Activated naive CD4-positive, alpha-beta T cell (primary cell): ENCODE measurements at places on chromosomes 1 and 21.
A peak's percentile ranks its signal among the peaks of the same experiment; 100 is the strongest.

GRCh38 chr21:31838586-31839355 lies 34.0 kb upstream of the HUNK start:
- DNase-seq, result no peak

- DNase-seq, result no peak
Observed at GRCh38 chr1:207388721-207389120, 65.4 kb upstream of the CR2 start.

DNA sequence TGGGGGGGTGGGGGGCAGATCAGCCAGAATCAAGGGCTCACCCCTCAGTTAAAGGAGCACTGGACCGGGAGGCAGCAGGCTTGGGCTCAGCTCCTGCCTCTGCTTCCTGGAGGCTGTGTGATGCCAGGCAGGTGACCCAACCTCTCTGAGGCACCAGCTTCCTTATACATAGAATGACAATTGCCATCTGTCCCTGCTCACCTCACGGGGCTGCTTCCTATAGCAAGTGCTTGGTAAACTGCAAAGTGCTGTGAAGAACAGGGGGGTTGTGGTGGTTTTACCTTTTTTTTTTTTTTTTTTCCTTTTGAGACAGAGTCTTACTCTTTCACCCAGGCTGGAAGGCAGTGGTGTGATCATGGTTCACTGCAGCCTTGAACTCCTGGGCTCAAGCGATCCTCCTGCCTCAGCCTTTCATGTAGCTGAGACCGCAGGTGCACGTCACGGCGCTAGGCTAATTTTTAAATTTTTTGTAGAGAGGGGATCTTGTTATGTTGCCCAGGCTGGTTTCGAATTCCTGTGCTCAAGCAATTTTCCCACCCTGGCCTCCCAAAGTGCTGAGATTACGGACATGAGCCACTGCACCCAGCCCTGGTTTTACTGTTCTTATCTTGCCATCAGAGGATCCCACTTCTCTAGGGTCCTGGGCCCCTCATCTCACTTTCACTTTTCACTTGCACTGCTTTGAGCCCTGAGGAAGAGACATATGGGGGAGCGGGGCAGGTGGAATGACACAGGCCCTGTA lies 11.6 kb downstream of the KCNQ4 start:
- DNase-seq, result no peak

- DNase-seq, result no peak
Observed at GRCh38 chr1:32501865-32502264, 37.0 kb downstream of the ZBTB8B start.

- no peak for DNase-seq
Observed at GRCh38 chr1:222926566-222926965, 111.7 kb downstream of the DISP1 start.

DNA sequence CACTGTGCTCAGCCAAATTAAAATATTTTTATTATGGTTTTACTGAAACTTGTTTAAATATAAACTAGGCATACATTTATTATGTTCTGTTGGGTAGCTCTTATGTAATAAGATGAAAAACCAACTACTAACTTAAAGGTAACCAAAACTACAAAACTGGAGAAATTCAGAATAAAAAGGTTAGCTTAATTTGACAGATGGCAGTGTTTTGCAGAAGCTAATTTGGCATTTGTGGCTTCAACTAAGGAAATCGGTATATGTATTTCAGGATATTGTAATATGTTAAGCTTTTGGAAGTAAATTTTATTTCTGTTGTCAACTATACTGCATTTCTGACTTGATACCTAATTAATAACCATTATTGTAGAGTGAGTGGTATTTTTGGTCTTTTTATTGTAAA lies 18.8 kb downstream of the USP25 start:
- DNase-seq, result no peak

- no peak for DNase-seq
Observed at GRCh38 chr1:113760102-113761080, 1.1 kb upstream of the PHTF1 start.

GRCh38 chr1:67383999-67384638 lies 46.1 kb downstream of the SERBP1 start:
- DNase-seq, result no peak

DNA sequence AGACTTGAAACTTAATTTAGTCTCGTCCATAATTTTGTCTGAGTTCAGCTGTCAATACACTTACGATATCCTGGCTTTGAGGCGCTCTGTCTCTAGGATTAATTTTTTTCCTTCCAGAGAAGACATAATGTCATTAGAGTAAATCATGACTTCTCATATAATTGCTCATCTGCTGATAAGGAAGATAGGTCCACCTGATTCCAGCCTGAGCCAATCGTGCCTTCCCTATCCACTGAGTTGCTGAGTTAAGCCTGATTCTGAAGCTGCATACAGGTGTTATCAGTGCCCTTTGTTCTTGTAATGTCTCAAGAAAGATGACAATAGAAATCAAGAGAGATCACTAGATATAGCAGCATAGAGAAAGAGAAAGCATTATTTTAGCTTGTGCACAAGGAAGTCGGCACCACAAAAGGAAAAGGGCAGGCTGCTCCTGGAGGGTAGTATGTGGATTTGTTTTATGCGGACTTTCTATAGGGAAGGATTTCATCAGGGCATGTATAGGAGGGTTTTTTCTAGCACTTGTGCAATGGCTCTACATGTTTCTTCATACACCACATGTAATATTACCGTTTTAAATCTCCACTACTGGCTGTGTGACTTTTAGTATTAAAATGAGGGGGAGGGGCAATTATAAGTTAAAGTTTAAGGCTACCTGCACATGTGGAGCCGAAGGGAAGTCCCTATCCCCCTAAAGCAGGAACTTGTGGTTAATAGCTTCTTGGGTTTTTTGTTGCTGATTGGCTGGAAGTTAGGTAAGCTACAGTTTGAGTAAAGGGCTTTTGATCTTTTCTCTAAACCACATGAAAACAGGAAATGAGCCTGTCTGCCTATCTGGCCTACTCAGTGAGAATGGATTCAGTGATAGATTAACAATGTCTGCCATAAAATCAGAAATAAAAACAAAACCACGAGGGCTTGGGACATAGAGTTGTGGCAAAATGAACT lies 133.4 kb downstream of the PLPPR5 start:
- DNase-seq, result peak; percentile 7
